Retinal pigment epithelial cell (primary cell): ENCODE measurements at places on chromosomes 4 and X.
A peak's percentile ranks its signal among the peaks of the same experiment; 100 is the strongest.

DNA sequence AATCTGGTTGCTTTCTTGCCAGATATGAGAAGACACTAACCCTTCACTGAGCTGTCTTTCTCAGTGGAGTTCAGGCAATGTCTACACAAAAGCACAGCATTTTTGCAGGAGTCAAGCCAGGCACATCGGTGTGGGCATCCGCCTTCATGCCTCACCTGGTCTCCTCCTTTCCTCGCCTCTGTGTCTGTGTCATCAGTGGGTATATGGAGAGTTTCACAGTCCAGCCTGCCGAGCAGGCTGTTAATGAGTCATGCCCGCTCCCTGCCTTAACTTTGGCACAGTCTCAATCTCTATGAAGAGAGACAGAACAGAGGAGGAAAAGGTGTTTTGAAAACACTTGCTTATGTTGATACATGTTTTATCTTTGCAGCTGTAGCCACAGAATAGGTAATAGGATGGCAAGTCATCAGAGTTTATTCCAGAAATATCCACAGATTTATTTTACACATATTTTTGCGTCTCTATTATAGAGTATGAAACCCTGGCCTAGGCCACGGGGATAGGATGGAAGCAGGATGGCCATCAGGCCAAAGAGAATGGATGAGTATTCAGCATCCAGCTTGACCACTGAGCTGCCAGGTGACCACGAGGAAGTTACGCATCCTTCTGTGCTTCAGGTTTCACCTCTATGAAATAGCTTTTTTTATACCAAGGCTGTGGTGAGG lies 32.8 kb upstream of the MAML3 start:
- peak; percentile 39 for DNase-seq

GRCh38 chrX:53230116-53230515 lies 5.1 kb upstream of the KDM5C start:
- DNase-seq: no peak

DNA sequence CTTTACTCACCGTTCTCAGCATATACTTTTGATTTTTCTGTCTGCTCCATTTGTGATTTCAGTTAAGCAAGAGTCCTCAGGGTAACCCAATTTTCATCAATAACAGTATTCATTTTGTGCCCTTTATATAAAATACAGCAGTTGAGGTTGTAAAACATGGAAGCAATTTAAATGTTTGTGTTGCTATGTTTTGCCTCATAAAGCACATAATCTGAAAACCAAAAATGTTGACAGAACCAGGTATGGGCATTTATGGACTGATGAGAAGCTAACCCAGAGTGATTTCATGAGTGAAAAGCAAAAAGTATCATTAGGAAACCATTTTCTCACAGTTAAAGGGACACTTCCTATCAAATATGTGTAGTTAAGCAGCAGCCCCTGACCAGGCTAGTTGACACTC lies at the start of gene ASIC5:
ASIC5 (minus strand) TSS at position 101 of the 400 bp plus-strand sequence; CDS start at position 50, 51 bp downstream.
- DNase-seq: no peak

- peak; percentile 27 for DNase-seq
Observed at GRCh38 chrX:113370006-113370405, 529.4 kb upstream of the AMOT start.

DNA sequence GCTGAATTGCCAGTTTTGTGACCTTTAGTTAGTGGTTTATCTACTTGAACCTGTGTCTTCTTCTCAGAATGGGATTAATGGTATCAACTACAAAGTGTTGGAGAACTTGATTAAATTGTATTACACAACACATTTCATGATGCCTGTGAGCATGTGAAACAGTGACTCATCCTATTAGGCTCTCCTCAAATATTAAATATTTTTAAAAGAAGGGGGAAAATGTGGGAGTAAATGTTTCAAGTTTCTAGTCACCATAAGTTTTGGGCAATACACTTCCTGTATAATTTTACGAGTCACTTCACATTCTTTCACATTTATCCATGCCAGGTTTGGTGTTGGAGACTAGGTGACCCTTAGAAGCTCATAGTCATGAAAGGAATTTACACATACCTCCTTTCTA lies 147.0 kb downstream of the HS3ST1 start:
- peak; percentile 43 for DNase-seq

DNA sequence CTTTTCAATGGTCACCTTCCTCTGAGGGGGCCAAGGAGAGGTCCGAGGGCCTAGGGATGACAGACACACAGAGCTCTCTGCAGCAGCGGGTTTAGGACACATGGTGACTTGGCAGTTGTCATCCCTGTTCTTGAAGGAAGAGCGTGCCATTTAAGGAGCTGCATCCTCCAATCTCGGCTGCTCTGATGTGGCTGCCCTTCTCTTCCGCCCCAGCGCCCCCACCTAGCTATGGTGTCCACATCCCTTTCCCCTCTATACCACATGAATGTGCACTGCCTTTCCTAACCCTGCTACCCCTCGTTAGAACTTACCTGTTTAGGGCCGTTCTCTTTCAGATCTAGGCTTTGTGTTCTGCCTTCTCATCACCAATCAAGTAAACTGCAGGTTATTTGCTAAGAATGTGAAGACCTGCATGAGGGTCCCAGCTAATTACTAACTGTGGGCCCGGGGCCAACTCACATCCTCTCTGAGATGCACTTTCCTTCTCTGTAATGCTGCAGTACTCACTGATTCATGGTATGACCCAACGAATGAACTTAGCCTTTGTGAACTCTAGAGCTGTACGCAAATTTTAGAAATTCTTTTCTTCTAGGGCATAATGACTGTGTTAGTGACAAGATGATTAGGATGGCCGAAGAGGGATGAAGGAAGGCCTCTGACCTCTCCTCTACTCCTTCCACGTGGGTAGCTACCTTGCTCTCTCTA lies 38.2 kb downstream of the CHST7 start:
- DNase-seq: no peak

GRCh38 chr4:167428156-167428555 lies 193.9 kb upstream of the SPOCK3 start:
- DNase-seq: peak; percentile 41

DNA sequence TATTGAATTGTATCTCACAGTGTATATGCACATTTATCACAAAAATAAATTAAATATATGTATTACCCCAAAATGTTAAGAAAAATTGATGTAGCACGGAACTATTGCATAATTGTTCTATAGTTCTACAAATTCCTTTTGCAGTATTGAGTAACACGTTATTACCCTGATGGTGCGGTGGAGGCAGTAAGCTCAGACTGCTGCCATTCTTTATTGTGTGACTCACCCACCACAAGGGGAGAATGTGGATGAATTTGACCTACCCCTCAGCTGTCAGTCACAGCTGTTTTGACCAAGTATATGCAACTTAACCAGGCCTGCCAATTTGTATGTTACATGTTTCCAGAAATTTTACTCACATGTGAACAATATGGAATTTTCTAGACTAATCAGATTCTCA lies 506.6 kb downstream of the SH3BGRL start:
- DNase-seq: peak; percentile 9
